RCC 7860 (cell line): ENCODE measurements at places on chromosomes 6 and 20.

DNA sequence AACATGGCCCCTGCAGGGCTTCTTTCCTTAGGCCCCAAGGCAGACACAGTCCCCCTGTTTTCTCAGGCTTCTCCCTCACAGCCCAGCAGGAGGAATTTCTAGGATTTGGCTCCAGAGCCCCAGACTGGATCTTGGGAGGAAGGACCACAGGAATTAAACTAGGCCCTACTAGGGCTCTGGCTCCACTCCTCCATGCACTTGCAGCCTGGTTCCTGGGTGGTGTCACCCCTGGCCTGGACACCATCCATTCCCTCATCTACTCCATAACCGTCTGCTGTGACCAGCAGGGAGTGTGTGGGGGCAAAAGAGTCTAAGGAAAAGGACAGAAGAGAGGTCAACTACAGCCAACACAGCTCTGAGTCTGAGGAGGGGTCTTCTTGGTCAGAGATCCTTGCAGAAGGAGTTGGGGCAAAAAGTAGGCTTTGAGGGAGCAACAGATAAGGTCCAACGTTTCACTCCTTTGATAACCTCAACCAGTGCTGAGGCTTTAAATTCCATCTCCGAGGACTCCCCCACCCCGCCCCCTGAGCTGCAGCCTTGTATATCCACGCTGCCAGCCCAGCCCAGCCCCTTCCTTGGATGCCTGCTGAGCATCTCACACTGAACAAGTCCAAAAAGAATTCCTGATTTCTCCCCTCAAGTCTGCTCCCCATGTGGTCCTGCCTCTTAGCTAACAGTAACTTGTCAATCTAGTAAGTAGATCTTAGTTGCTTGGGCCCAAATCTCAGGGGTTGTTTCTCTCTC is 27.9 kb upstream of the SPDEF start:
- no peak for DNase-seq

DNA sequence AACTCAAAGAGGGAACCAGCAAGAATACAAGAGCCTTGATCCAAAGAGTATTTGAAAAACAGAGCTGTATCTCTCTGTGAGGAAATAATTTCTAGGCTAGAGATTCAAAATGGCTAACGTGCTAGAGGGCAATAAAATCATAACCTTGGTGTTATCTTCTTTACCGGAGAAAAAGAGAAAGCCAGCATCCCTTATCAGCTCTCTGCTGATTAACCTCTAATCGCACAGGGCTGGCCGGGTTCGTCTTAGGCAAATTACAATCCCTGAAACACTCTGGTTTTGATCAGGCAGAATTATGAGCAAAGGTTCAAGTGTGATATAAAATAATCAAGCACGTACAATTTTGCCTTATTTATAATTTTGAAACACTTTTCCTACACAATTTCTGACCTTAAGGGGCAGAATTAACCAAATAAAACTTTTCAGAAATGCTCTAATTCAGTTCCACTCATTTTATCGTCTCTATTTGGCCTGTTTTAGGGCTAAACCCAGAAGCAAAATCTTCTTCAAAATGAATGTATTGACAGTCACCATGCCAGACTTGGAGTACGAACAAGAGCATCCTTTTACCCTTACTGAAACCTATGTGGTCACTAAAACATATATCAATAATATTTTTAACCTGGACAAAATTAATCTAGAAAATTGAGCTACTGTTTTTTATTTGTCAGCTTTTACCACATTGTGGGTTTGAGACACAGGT is 13.7 kb downstream of the PSMB9 start:
- no peak for DNase-seq

GRCh38 chr20:56468316-56469076 is at the start of gene RTF2:
RTF2 (plus strand) TSS chr20:56468627; CDS start chr20:56468698, 71 bp downstream.
- peak; percentile 83 for DNase-seq

DNA sequence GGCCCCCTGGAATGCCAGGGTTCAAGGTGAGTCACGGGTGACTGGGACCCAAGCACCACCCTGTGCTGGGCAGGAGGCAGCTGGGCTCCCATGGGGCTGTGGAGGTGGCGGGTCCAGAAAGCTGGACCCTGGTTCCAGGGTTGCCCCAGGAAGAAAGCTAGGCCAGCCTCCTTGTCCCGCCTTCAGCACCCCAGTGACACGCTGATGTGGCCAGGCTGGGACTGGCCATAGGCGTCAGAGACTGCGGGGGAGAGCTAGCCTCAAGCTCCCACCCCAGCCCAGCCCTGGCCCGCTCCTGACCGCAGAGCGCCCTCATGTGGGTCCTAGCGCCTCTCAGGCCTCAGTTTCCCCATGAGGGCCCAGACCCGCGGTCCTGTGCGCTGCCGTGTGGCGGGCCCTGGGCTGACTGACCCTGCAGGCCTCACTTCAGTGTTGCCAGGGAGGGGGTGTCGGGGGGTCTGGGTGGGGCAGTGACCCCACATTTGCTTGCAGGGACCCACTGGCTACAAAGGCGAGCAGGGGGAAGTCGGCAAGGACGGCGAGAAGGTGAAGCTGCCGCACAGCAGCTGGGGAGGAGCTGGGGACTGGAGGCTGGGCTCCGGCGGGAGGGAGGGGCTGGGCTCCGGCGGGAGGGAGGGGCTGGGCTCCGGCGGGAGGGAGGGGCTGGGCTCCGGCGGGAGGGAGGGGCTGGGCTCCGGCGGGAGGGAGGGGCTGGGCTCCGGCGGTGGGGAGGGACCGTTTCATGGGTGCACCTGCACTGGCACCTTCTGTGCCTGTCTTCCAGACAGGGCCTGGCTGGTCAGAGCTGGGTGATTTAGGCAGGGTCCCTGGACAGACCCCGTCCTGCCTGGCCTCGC is 7.9 kb downstream of the COL9A3 start:
- no peak for DNase-seq

DNA sequence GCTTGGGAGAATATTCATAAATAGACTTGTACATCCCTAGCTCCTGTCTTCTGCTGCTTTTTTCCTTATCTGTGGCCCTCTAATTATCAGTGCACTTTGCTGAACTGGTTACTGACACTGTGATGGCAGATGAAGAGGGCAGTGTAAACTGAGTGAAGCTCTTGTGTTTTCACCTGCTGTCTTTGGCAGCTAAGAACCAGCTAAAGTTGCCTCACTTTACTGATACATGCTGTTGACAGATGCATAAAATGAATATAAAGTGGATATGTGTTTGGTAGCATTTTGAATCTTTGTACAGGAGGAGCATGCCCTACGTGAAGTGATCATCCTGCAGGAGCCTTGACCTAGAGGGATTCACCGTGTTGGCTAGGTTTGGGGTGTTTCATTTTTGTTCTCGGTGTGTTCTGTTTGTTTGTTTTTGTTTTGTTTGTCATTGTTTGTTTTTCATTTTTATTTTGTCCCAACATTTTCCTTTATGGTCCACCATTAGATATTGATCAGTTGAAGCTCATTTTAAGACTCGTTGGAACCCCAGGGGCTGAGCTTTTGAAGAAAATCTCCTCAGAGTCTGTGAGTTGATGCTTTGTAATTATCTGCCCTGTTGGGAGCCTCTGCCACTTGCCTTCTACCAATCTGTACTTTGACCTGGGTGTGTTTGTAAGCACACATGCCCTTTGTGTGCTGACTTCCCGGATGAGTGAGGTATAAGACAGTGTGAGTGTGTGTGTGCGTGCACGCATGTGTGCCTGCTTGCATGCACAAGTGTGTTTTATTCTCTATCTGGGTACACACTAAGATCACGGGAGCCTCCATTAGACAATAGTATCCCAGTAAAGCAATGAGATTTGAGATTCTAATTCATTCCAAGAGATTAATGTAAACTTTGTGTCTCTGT is 34.6 kb upstream of the MAPK13 start:
- no peak for DNase-seq

- no peak for DNase-seq
Observed at GRCh38 chr6:81575442-81575841, 177.0 kb downstream of the TENT5A start.
